ENCODE measurements at places on chromosomes 1 and 21. TPM values are rescaled to one million over a fixed set of nuclear protein-coding genes. Genes with fewer than 3 reads are reported as not detected.

DNA sequence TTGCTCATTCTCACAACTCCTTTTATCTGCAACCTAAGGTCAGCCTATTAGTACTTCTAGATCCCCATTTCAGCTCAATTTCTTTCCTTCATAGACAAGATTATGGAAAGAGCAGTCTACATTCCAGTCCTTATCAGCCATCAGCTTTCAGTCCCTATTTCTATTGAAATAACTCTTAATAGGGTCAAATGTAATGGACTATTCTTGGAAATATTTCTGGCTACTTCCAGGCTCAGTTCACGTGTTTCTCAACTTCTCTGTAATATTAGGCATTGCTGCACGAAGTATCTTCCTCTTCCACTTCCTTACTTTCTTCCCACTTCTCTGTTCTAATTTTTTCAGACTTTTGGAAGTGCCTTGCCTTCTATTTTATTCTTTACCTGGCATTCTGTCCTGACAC, 232.9 kb upstream of the USP25 start:
- H3K4me3 ChIP-seq, result no peak overlapping the region
- DNase-seq, result no peak
- H3K27me3 ChIP-seq, result no peaks in the 10 kb centered on the region
- H3K36me3 ChIP-seq, result no peaks in the 10 kb centered on the region

DNA sequence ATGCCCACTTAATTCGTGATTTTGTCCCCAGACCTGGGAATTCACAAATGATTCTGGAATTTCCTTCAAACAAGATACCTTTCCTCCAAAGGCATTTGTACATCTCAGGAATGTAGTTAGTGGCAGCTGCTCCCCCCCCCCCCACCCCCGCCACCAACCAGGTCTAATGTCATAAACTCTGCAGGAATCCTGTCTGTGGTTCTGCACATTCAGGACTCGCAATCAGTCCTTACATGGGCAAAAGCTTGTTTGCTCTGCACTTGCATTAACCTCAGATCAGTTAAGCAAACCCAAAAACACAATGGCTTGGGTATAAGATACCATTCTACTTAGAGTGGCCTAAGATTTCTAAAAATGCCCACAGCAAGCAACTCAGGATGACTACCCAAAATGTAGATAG, 143.8 kb downstream of the TGFB2 start:
- DNase-seq, result no peak
- H3K4me3 ChIP-seq, result no peak overlapping the region
- no peaks in the 10 kb centered on the region for H3K36me3 ChIP-seq

DNA sequence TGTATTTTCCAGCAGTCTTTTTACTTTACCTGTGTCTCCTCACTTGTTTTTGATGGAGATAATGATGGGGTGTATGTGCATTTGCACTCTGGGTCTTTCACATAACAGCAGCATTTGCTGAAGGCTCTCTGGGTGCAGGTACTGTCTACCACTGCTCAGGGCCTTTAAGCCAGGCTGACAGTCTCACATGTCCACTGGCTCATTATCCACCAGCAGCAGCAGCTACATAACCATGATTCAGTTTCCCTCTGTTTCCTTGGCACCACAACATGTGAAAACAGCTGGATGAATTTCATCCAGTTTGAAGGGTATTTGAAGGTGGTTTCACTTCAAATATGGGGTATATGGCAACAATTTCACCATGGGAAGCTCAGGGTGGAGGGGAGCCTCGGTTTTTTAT, 41.2 kb upstream of the ROR1 start:
- H3K4me1 ChIP-seq, result peaks cover 15% of the 10 kb centered on the region
- H3K27ac ChIP-seq, result peak overlapping the region; percentile 44
- H3K4me3 ChIP-seq, result no peak overlapping the region
- no peaks in the 10 kb centered on the region for H3K36me3 ChIP-seq
- H3K27me3 ChIP-seq, result no peaks in the 10 kb centered on the region

DNA sequence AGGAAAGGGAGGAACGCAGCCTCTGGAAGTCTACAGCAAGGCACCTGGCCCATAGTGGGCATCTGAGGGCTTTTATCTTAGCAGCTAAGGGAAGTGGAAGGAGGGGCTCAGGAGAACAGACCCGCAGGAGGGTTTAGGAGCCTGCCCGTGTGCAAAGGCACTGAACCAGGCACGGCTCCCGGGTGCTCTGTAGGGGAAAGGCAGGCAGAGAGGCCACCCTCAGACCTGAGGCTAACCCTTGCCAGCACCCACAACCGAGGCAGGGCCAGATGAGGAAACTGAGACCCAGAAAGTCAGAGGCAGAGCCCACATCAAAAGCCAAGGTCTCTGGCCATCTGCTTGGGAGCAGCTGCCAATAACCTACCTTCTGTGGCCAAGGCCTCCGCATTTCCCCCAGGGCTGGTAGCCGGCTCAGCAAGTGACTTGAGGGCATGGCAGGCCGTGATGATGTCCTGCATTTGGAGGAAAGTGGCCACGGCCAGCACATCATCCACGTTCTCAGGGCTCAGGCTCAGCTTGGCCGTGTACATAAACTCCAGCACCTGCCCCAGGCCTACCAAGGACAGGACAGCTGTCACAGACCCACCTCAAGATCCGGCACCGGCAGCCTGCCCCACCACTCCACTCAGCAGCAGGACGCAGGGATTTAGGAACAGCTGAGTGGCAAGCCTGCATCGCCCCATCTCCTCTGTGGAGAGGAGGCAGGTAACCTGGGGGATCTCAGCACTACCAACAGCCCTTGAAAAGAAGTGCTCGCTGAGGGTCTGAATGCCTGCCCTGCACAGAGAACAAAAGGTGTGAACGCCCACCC, 29.1 kb downstream of the ZBTB17 start:
- no peak overlapping the region for H3K4me3 ChIP-seq
- H3K36me3 ChIP-seq, result no peaks in the 10 kb centered on the region

GRCh38 chr1:93961443-93961842, 52.2 kb upstream of the GCLM start:
- DNase-seq, result no peak
- no peak overlapping the region for H3K27ac ChIP-seq
- H3K27me3 ChIP-seq, result no peaks in the 10 kb centered on the region
- no peaks in the 10 kb centered on the region for H3K36me3 ChIP-seq

FAM177B gene
- total RNA-seq, result not detected

MIXL1 gene
- not detected for total RNA-seq

GJA4 gene
- total RNA-seq, result 28.5 TPM

GRCh38 chr1:236491469-236492136, 32.2 kb upstream of the LGALS8 start:
- H3K36me3 ChIP-seq, result no peaks in the 10 kb centered on the region
- no peaks in the 10 kb centered on the region for H3K4me1 ChIP-seq
- no peak overlapping the region for H3K27ac ChIP-seq
- no peak for DNase-seq

GRCh38 chr1:157270705-157271274, 132.6 kb upstream of the ETV3 start:
- peak; percentile 37 for DNase-seq
- no peak overlapping the region for H3K27ac ChIP-seq

DNA sequence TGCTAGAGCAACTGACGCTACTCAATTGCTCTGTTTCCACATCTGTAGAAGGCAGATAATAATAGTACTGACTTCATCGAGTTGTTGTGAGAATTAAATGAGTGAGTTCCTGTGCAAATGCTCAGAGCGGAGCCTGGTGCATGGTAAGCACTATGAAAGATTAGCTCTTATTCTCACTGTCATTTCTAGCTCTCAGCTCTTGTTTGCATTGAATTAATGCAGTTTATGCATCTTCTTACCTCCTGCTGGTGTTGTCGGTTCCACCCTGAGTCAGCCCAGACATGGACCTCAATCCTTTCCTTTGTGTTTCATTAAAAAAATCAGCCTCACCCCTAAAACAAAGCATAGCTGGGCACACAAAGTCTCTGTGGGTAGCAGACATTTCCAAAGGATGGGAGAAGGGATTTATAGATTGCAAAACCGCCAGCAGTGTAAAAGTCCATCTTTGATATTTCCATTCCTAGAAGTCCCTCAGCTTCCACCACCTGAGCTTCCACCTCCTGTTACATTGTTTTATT, 254.4 kb upstream of the CSF3R start:
- DNase-seq, result peak; percentile 16
- H3K36me3 ChIP-seq, result no peaks in the 10 kb centered on the region
- no peak overlapping the region for H3K27ac ChIP-seq
- no peaks in the 10 kb centered on the region for H3K4me1 ChIP-seq
- no peak overlapping the region for H3K4me3 ChIP-seq

ICOSLG gene
- total RNA-seq, result 6.4 TPM

DNA sequence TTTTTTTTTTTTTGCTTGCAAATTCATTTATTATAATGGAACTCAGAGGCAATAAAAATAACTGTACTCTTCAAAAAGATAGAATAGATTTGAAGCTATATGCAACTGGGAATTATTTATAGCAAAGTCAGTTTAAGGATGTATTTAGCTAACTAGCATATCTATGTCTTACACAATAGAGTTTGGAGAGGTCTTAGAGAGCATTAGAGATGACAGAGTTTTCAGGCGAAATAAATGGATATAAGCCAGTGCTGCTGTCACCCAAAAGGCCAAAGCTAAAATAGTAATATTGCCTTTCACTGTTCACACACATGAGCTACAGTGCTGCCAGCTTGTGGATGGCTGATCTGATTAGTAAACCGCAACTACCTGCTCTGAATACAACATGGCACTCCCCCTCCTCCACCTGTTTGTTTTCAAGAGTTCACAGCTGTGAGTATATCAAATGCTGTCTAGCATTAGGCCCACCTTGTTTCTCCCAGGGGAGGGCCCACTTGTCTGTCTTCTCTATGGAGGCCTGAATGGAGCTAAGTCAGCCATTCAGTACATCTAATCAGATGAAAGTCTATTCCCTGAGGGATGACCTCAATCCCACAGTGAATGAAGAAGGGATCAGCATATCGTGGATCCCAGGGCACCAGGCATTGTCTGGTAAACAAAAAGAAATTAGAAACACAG, 25.2 kb upstream of the SSX2IP start:
- no peaks in the 10 kb centered on the region for H3K27me3 ChIP-seq
- H3K4me1 ChIP-seq, result peaks cover 4% of the 10 kb centered on the region
- DNase-seq, result no peak
- H3K36me3 ChIP-seq, result no peaks in the 10 kb centered on the region

GRCh38 chr1:227453631-227454355, 109.6 kb upstream of the ZNF678 start:
- no peak overlapping the region for H3K4me3 ChIP-seq
- H3K36me3 ChIP-seq, result no peaks in the 10 kb centered on the region
- no peaks in the 10 kb centered on the region for H3K4me1 ChIP-seq
- H3K27me3 ChIP-seq, result no peaks in the 10 kb centered on the region

GRCh38 chr1:116826818-116827606, 72.8 kb downstream of the CD2 start:
- no peak for DNase-seq
- no peak overlapping the region for H3K4me3 ChIP-seq
- H3K27ac ChIP-seq, result no peak overlapping the region
- peaks cover 12% of the 10 kb centered on the region for H3K4me1 ChIP-seq

GRCh38 chr1:170800265-170800664, 135.1 kb upstream of the MROH9 start:
- no peak for DNase-seq
- H3K4me1 ChIP-seq, result no peaks in the 10 kb centered on the region
- H3K27ac ChIP-seq, result no peak overlapping the region
- no peaks in the 10 kb centered on the region for H3K36me3 ChIP-seq

OR2T33 gene
- total RNA-seq, result not detected
